AG20443 (cell line): ENCODE measurements at places on chromosomes 4 and X.

DNA sequence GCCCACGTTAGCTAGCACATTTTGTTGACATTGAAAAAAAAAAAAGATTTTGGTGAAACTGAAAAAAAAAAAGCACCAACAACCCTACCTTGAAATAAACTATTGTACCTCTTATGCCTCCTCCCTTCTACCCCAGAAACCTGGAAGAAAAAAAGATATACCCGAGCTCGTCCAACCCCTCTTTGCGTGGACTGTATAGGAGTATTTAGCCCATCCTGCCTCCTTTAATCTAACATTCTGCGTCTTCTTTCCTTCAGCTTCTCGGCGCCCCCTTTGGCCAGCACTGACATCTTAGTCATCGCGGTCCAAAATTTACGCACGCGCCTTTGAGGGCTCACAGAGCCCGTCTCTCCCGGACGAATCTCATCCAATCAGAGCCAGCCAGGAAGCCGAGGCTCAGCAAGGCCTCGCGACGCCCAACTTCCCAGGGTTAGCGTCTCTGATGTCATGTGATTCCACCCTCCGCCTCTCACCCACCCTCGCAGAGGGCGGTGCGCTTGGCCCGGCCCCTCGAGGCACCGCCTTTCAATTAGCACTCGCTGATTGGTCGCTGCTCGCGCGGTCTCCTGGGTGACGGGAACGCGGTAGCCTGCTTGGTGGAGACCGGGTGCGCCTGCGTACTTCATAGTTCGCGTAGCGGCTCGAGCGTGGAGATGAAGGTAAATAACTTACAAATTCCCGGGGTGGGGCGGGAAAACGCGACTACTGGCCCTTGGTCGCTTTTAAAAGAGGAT is at the start of gene WDR19:
Gene WDR19 (plus strand): TSS at position 625 of the 734 bp plus-strand sequence. CDS start 29 bp downstream, at position 654.
- peak; percentile 99 for DNase-seq

- no peak for DNase-seq
Observed at GRCh38 chrX:39214387-39215126, 413.3 kb downstream of the MID1IP1 start.

DNA sequence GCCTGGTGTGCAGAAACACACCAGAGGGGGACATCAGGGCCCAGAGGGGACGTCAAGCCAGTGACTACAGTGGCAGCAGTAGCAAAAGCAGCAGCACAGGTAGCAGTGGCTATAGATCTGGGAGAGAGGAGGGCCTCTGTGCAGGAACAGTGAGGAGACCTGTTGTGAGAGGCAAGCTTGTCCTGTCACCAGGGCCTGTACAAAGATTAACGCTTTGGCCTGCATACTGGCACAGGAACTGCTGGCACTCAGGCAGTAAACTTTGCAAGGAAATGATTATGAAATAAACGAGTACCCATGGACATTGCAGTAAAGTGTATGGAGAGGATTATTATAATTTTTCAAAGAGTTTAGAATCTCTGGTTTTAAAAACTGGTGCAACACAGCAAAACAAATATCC is 5.5 kb upstream of the PHF8 start:
- no peak for DNase-seq

DNA sequence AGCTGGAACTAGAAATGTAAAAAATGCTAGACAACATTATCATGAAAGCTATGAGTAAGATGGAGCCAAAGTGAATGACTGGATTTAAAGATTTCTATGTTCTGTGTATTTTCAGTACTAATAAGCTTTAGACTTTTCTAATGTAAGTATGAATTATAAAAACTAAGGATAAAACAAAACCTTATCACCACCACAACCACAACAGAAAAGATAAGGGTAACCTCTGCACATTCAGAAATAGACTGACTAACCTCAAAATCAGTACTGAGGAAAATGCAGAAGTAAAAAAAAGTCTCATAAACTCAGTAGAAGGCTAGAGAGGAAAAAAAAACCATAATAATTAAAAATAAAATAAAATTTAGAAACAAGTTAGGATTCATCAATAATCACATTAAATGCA is 14.9 kb upstream of the UBE2NL start:
- DNase-seq = no peak

- DNase-seq = no peak
Observed at GRCh38 chr4:77148078-77148477, 8.9 kb upstream of the CCNG2 start.

GRCh38 chr4:189802884-189803283 is 137.8 kb upstream of the FRG1 start:
- no peak for DNase-seq

DNA sequence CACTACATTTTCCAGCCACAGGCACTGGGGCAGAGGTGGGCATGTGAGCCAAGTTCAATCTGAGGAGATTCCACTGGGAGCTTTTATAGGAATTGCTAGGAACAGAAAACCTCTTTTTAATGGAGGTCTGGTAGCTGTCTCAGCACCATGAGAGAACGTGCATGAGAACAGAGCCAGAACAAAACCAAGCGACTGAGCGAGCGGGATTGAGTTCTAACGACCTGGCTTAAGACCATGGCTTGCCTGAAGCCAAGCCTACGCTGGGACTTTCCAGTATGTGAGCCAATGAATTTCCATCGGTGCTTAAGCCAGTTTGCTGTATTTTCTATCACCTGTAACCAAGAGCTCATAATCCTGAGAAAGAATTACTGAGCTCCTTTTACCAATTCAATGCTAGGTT is 183.7 kb downstream of the NR3C2 start:
- DNase-seq = no peak

- no peak for DNase-seq
Observed at GRCh38 chrX:72027914-72028307, 103.8 kb downstream of the RTL5 start.

DNA sequence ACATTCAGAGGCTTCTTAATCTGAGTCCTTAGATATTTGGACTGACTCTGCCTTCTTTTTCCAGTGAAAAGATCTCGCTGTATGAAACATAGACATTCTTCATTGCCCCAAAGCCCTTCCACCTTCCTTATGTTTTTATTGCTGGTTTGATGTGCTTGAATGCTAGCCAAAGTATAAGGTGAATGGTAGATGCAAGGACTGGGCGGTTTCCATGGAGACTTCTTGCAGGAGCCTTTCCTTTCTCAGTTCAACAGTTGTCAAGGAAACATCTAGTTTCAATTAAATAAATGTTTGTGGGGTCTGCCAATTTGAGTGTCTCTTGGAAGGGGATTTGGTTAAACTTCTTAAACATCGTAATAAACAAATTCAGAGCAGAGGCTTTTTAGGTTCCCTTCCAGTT is 46.0 kb downstream of the REPS2 start:
- no peak for DNase-seq

- no peak for DNase-seq
Observed at GRCh38 chr4:74456849-74457395, 12.0 kb downstream of the AREG start.

- no peak for DNase-seq
Observed at GRCh38 chr4:100894339-100894870, 376.6 kb upstream of the EMCN start.

GRCh38 chrX:53089224-53089842 is 4.6 kb upstream of the KANTR start:
- DNase-seq = peak; percentile 26

DNA sequence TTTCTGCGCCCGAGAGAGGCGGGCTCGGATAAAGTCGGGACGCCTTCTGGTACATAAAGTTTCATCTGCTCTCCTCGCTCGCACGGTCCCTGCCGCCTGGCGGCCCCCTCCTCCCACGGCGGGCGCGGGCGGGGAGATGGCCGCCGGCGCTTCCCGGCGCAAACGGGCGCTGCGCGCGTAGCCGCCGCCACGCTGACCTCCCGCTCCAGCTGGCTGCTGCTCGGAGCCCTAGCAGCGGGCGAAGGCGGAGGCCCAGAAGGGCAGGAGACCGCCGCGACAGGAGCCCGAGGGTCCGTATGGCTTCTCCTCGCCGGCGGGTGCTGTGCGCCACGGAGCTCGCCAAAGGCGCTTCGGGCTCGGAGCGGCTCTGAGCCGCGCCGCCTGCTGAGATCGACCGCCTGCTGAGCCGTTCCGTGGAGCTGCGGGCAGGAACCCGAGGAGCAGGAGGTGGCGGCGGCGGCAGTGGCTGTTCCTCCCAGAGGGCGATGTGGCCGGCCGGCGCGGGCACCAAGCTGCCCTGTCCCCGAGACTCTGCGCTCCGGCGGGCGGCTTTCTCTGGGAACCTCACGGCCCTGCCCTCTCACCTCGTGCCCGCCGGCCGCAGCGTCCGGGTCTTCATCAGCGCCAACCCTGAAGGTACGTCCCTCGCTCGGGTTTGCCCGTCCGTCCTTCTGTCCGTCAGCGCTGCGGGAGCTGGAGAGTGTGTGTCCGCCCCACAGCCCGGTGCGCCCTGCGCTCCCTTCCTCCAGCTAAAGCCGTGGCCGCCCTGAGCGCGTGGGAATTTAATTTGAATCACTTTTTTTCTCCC is at the start of gene NWD2:
Gene NWD2 (plus strand): TSS at position 161 of the 808 bp plus-strand sequence. CDS start 325 bp downstream, at position 486.
- DNase-seq = peak; percentile 33

GRCh38 chr4:25098964-25099891 is 61.0 kb downstream of the SEPSECS start:
- peak; percentile 66 for DNase-seq

GRCh38 chr4:174265916-174266315 is 17.6 kb downstream of the FBXO8 start:
- no peak for DNase-seq

GRCh38 chr4:8493484-8493883 is 52.9 kb downstream of the TRMT44 start:
- no peak for DNase-seq

- no peak for DNase-seq
Observed at GRCh38 chr4:167100120-167100519, 134.2 kb downstream of the SPOCK3 start.

- DNase-seq = peak; percentile 25
Observed at GRCh38 chrX:76253432-76253831, 80.6 kb downstream of the PBDC1 start.

GRCh38 chr4:155687380-155687982 is 20.8 kb downstream of the GUCY1A1 start:
- no peak for DNase-seq

GRCh38 chrX:49856819-49857218 is 22.5 kb upstream of the USP27X start:
- no peak for DNase-seq

GRCh38 chr4:11451716-11452115 is 23.0 kb upstream of the HS3ST1 start:
- DNase-seq = no peak

DNA sequence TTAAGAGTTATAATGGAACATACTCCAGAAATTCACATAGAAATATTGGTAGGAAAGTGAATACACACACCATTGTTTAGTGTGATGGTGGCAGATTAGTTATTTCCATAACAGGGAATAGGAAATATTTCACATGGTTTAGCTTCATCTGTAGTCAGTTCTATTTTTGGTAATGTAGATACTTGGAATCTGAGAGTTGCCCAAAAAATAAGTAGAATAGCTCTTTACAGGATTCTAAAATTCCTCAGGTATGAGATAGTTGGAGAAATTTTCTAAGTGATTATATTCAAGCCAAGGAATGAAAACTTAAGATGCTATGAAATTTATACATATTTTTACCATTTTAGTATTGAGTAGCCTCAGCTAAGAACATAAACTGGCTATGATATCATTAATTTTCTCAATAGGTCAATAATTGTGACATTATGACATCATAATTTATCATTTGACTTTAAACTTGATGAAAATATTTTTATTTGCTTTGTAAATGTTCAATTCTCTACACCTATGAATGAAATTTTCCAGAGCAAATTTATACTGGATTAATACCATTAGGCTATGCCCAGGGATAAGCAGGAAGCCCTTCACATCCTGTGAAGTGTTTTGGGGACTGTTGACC is 35.8 kb downstream of the CPEB2 start:
- peak; percentile 21 for DNase-seq
